ENCODE measurements at places on chromosomes 12 and 14.

GRCh38 chr12:75722714-75723200 lies 211.3 kb upstream of the KRR1 start:
- DNase-seq = peak; percentile 64

DNA sequence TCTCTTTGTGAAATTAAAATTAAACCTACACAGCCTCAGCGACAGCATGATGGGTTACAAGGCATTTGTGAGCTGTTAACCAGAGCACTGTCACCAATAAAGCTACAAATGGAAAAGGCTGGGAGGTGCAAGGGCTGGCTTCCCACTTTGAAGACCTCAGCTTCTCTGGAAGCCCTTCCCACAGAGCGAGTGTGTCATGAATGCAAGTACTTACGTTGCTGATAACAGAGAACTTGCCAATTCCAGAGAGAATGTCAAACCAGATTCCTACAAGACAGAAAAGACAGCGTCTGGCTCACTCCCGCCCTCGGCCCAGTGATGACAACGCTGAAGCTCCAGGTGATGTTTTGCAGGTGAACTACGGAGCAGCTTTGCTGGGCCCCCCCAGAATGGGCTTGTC lies 145.8 kb downstream of the NTF3 start:
- DNase-seq = no peak

DNA sequence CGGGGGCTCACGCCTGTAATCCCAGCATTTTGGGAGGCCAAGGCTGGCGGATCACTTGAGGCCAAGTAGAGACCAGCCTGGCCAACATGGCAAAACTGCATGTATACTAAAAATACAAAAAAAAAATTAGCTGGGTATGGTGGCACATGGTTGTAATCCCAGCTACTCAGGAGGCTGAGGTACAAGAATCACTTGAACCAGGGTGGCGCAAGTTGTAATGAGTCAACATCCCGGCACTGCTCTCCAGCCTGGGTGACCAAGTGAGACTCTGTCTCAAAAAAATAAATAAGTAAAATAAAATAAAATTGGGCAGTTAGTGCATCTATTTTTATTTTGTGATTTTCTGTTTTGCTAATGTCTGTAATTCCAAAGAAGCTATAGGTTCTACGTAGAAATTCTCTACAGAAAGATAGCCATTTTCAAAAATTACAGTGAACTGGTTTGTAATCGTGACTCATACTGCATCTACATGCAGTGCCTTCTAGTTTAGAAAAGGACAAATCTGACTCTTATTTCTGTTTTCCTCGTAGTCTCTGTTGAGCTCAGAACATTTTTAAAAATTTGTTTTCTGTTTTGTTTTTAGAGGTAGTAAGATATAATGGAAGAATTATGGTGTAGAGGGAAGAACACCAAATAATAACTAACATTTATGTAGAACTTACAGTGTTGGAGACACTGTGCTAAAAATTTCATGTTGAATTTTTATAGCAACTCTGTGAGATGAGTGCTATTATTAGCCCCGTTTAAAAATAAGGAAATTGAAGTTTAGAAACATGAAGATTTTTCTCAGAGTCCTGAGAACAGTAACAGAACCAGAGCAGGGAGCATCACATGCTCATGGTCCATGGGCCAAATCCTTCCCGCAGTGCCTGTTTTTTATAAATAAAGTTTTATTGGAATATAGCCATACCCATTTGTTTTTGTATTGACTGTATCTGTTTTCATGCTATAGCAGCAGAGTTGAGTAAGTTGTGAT lies 201.2 kb downstream of the SYNE2 start:
- DNase-seq = no peak

- no peak for DNase-seq
Observed at GRCh38 chr12:132259364-132259871, 70.0 kb downstream of the GALNT9 start.

- DNase-seq = no peak
Observed at GRCh38 chr12:3641428-3642018, 111.4 kb downstream of the CRACR2A start.
